ENCODE measurements at places on chromosomes 2 and 18.

- ATAC-seq = peak; percentile 16
These were observed 412 bp downstream of the GPD2 start for GRCh38 chr2:156436497-156437085.

DNA sequence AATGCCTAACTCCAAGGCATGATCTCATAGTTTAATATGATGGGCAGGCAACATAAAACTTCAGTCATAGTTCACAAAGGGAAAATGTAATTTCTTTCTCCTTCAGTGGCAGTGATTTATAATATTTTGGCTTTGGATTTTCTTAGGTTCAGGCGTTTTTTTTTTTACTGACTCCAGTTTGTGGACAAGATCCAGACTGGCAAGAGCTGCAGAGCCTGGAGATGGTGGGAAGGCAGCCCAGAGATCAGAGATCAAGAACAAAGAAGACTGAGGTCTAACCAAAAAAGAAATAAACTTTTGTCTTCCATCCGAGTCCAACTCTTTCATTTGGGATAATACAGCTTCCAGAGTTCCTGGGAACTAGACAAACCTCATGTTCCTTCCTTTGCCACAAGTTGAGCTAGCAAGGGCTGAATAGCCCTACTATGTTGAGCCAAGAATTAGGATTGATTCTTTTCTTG, 215.3 kb upstream of the SETBP1 start:
- ATAC-seq = no peak

DNA sequence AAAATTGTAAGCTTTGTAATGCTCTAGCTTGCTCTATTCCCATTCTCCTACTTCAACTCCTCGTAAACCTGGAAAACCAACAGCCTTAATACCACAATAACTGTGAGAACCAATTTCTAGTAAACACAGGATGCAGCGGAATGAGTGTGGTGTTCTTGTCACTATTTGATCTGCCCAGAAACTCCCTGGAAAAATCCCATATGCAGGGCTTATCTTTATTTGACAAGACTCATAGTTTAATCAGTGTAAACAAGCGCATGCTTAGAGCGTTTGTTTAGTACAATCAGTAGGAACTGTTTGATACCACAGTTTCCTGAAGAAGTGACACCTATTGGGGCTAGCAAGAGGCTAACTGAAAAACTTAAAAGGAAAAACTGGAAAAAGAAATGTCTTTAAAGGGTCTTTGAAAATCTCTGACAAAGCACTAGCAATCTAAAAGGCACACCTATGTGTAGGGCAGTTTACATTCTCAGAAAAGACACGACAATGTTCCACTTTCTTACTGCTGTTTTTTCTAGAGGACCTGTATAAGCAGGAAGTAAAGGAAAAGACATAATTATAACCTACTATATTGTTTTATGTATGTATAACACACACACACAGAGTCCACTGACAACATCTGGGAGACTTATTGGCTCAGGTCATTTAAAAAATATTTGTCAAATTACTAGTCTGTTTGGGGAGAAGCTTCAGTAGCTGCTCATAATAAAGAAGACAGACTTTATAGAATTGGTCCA, 241.4 kb upstream of the KLHL14 start:
- ATAC-seq = no peak

- ATAC-seq = no peak
These were observed 154.3 kb downstream of the UXS1 start for GRCh38 chr2:106039634-106040315.

DNA sequence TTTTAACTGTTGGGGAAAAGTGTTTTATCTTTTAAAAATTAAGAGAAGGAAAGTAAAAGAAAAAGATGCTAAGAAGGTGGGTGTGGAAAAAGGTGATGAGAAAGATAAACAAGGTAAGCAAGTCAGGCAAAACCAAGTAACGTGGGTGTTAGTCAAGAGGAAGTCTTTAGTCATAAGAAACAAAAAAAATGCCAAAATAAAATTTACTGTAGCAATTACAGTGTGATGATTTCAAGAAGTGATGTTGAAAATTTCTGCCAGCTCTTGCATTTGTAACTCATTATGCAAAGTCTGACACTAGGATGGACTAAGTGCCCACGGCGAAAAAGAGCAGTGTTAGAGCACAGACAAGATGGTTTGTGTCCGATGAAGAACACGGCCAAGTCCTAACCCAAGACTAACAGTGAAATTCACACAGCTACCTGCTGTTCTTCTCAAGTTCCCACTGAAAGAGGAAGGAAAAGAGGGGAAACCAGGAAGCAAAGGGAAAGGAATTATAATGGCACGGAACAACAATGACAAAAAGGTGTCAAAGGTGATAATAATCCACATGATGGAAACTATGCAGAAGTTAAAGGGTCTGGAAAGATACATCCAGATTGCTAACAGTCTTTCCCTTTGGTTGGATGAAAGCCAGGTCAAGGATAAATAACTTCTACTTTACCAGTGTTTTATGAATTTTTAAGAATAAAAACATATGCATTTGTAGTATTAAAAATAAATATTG, 34.1 kb downstream of the NOL10 start:
- peak; percentile 37 for ATAC-seq

GRCh38 chr18:11950824-11951223, 30.5 kb upstream of the IMPA2 start:
- ATAC-seq = no peak

DNA sequence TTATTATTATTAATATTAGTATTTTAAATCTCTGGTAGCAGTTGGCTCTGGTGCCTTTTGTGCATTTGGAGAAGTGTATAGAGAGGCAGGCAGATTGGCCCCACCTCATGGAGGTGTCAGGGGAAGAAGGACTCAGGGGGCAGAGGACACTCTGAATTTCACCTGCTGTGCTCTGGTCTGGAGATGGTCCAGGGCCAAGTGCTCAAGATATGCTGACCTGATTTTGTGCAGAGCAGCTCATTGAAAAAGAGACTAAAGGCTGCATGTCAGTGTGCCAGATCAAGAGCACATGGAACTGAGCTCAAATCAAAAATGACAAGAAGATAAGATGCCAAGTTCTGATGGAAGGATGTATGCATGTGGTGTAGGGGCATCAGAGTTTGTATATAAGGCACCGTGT, 323.6 kb upstream of the TNP1 start:
- ATAC-seq = no peak

GRCh38 chr2:230582851-230583283, 129.8 kb upstream of the CAB39 start:
- peak; percentile 95 for ATAC-seq

DNA sequence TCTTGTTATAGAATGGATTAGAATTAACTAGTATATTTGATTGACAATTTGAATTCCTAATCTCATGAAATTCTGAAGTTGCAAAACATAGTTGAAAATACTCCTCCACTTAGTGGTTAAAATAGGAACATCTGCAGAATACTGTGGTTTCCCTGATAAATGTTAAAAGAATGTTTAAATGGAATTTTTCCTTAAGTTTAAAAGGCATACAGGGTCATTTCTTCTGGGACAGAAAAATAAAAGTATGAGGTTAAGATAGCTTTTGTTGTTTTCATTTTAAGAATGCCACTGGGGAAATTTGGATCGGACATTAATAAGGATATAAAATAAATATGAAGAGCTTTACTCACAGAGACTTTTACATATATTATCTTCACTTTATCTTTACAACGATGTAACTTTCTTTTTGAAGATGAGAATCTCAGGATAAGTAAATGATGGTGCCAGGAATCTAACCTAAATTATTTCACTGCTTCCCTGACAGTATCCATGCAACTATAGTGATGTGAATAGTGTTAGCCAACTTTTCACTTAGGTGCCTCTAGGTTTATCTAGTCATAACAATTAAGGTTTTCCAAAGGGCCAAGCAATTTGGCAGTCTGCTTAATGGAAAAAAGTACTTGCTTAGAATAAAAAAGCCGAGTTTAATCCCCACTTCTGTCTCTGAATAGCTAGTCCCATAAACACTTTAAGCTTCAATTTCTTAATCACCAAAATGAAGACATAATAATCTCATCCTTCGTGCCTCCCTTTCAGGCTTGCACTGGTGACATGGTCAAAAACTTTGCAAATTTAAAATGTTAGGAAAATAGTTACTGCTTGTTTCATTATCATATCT, 151.8 kb upstream of the STK17B start:
- no peak for ATAC-seq

GRCh38 chr2:655626-656025, 21.6 kb downstream of the TMEM18 start:
- ATAC-seq = no peak

- ATAC-seq = no peak
These were observed 64.1 kb upstream of the MEIS1 start for GRCh38 chr2:66370824-66371223.

- ATAC-seq = no peak
These were observed 151.5 kb downstream of the GULP1 start for GRCh38 chr2:188443207-188443606.

- no peak for ATAC-seq
These were observed 57.6 kb downstream of the ACKR3 start for GRCh38 chr2:236627193-236627592.

All from activated CD4-positive, CD25-positive, alpha-beta regulatory T cell treated with anti-CD3 and anti-CD28 coated beads, Interleukin-2, amount 50 U/mL, for 24 hours (primary cell).